ENCODE measurements at places on chromosomes 7 and 10.
A peak's percentile ranks its signal among the peaks of the same experiment; 100 is the strongest.

- no peak for DNase-seq
These were observed 25.4 kb upstream of the MRC1 start for GRCh38 chr10:17783751-17784150.

GRCh38 chr10:79357180-79357579 lies 9.9 kb downstream of the PPIF start:
- no peak for DNase-seq

DNA sequence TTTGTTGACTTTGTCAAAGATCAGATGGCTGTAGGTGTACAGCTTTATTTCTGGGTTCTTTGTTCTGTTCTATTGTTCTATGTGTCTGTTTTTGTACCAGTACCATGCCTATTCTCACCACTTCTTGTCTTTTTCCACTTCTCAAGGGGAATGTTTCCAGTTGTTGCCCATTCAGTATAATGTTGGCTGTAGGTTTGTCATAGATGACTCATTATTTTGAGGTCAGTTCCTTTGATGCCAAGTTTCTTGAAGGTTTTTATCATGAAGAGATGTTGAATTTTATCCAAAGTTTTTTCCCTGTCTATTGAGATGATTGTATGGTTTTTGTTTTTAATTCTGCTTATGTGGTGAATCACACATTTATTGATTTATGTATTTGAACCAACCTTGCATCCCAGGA lies 216.7 kb upstream of the RNF32 start:
- DNase-seq, result no peak

DNA sequence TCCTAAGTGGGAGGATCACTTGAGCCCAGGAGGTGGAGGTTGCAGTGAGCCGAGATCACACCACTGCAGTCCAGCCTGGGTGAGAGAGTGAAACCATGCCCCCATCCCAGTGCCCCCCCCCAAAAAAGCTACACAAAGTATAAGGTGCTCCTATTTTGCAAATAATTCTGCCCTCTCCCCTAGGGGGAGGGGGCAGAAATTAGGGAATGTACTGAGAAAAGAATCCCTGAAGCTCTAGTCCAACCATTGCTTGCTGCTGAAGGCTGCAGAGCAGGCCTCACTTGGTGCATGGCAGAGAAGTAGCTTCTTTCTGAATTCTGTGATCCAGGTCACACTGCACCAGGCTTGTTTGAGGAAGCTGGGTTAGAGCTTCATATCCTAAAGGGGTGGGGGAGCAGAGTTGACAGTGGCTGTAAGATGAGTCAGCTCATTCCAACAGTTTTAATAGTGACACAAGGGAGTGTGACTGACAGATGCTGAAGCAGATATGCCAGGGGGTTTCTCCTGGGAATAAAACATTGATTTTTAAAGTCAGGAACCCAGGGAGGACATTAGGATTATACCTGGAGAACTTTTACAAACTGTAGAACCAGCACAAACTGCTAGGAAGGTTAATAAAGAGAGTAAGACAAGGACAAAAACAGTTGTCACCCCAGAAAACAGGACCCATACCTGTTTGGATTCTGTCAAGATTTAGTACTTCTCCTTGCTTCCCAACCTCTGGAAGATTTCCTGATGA lies 32.8 kb upstream of the STRIP2 start:
- peak; percentile 59 for DNase-seq

GRCh38 chr7:39702133-39702532 lies 78.8 kb downstream of the RALA start:
- no peak for DNase-seq

GRCh38 chr7:16978358-16979244 lies 96.8 kb upstream of the AGR3 start:
- peak; percentile 26 for DNase-seq

DNA sequence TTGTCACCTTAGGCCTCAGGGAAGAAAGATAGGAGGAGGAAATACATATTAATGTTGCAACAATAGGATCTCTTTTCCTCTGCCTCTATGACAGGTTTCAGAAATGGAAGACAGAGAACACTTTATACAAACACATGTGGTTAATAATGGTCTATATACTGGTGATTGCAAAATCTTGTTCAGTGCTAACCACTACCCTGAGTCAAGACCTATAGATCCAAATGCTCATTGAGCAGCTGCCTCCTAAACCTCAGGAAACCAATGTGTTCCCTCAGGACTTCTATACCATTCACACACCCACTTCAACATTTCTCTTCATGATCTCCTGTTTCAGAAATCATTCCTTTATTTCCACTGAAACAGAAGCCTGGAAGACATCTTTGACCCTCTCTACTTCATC lies 32.5 kb upstream of the VWDE start:
- no peak for DNase-seq

DNA sequence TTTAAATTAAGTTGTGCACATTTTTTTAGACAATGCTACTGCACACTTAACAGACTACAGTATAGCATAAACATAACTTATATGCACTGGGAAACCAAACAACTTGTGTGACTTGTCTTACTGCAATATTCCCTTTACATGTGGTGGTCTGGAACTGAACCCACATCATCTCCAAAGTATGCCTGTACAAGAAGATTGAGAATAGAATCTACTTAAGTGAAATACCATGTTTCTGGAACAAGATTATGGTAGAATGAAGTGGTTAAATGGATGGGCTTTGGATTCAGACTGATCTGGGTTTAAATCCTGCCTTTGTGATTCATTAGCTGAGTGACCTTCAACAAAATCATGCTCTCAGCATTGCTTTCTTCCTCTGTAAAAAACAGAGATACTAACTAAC lies 30.7 kb downstream of the CUL2 start:
- DNase-seq, result no peak

- no peak for DNase-seq
These were observed 49.8 kb downstream of the LHPP start for GRCh38 chr10:124511205-124512039.

DNA sequence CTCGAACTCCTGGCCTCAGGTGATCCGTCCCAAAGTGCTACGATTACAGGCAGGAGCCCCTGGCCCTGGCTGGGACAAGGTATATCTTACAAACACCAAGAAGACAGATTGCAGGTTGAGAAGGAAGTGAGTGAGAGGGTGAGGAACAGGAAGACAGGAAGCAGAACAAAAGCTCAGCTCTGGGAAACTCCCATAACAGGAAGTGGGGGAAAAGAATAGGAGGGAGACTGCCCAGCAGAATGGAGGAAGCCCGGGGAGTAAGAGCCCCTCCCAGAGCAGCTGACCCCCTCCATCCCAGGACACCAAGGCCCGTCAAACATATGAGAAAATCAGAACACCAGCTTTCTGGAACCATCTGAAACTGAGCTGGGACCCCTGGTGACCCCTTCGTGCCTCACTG lies 2.9 kb downstream of the TECPR1 start:
- DNase-seq, result no peak

GRCh38 chr7:148704189-148704588 lies 5.5 kb downstream of the CUL1 start:
- DNase-seq, result no peak

- DNase-seq, result no peak
These were observed 300.9 kb upstream of the MTPN start for GRCh38 chr7:136278057-136278456.

- DNase-seq, result no peak
These were observed 4.0 kb upstream of the CROT start for GRCh38 chr7:87341441-87341840.

GRCh38 chr7:154853063-154853726 lies 149.7 kb downstream of the PAXIP1 start:
- no peak for DNase-seq

Measured in RCC 7860 (cell line).